ENCODE measurements at places on chromosomes 4 and X. TPM values are rescaled to one million over a fixed set of nuclear protein-coding genes. Genes with fewer than 3 reads are reported as not detected.

The LNX1 gene
- 14.1 TPM for polyA plus RNA-seq

The SEPTIN11 gene
- 12.2 TPM for polyA plus RNA-seq

The CDKL2 gene
- not detected for polyA plus RNA-seq

The TMSB15C gene
- 1.0 TPM for polyA plus RNA-seq

The TBX22 gene
- polyA plus RNA-seq, result not detected

The DCAF8L2 gene
- not detected for polyA plus RNA-seq

The NDST4 gene
- not detected for polyA plus RNA-seq

The CFAP47 gene
- polyA plus RNA-seq, result 0.01 TPM

The SLC7A11 gene
- 0.39 TPM for polyA plus RNA-seq

The LRAT gene
- 0.37 TPM for polyA plus RNA-seq

The SHROOM4 gene
- polyA plus RNA-seq, result 0.78 TPM

The SPATA18 gene
- polyA plus RNA-seq, result 1.7 TPM

The FAAH2 gene
- 1.1 TPM for polyA plus RNA-seq

The GATA1 gene
- not detected for polyA plus RNA-seq

The MCF2 gene
- polyA plus RNA-seq, result 0.06 TPM

The TEX11 gene
- polyA plus RNA-seq, result not detected

The TLL1 gene
- 2.9 TPM for polyA plus RNA-seq

Data from adipose tissue (tissue), 3 donors.